Left kidney (tissue), 8 donors: ENCODE measurements at places on chromosomes 1 and 21.

DNA sequence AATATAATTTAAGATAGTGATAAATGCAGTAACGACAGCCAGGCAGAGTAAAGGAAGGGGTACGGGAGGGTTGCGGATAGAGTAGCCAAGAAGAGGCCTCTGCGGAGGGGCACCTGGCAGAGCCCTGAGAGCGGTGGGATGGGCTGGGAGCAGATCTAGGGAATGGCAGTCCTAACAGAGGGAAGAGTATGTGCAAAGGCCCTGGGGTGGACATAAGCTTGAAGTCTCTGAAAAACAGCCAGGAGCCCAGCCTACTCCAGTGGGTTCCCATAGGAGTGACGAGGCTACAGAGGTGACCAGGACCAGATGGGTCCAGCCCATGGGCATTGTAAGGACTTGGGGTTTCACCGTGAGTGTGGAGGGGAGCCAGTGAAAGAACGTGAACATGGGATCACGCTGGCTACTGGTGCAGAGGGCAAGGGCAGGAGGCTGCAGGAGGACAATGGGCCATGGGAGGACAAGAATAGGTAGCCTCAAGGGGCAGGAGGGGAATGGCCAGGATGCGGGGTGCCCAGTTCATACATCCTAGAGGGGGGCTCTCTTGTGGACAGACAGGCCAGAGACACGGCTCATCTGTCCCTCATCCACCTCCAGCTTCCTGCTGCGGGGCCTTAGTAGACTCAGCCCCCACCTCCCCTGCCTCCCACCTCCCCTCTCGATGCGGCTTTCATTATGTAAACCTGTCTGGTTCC lies 185.7 kb upstream of the VAMP3 start:
- no peak for DNase-seq

- no peak for DNase-seq
These were observed 815.1 kb downstream of the NCAM2 start for GRCh38 chr21:21813289-21813688.

GRCh38 chr1:39632323-39632681 lies 7.1 kb downstream of the HEYL start:
- DNase-seq, result no peak

- no peak for DNase-seq
These were observed 288.9 kb downstream of the TM2D1 start for GRCh38 chr1:61436016-61436415.

- no peak for DNase-seq
These were observed 10.7 kb downstream of the NRIP1 start for GRCh38 chr21:15054089-15054488.

DNA sequence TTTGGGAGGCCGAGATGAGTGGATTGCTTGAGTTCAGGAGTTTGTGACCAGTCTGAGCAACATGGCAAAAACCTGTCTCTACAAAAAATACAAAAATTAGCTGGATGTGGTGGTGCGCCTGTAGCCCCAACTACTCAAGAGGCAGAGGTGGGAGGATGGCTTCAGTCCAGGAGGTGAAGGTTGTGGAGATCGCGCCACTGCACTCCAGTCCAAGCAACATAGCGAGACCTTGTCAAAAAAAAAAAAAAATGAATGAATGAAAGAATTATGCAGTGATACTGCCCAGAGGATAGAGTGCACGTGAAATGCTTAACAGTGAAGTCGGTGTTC lies 429 bp upstream of the DPH2 start:
- no peak for DNase-seq

- peak; percentile 38 for DNase-seq
These were observed 16.3 kb upstream of the ACKR1 start for GRCh38 chr1:159188375-159188788.

GRCh38 chr1:71755441-71755840 lies 526.9 kb downstream of the NEGR1 start:
- DNase-seq, result no peak

DNA sequence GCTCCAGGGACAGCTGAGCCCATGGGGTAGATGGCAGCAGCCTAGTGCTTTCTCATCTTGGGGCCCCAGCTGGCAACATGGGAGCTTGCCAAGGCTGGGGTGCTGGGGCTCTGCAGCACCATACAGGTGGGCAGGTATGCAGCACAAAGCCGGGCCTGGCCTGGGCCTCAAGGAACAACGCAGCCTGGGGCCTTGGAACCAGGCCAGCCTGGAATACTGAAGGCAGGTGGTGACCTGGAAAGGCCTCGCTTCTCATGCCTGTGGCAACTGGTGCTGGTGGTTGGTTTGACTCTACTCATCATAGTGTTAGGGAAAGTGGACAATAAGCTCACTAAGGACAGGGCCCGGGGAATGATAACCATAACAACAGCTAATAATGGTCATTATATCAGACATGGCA lies 27.0 kb upstream of the SDHB start:
- DNase-seq, result no peak

GRCh38 chr1:47436304-47436978 lies 1.4 kb upstream of the FOXD2 start:
- peak; percentile 82 for DNase-seq

- DNase-seq, result no peak
These were observed 7.8 kb upstream of the CALML6 start for GRCh38 chr1:1907098-1907736.

- DNase-seq, result no peak
These were observed 743 bp downstream of the CD52 start for GRCh38 chr1:26318338-26319064.

DNA sequence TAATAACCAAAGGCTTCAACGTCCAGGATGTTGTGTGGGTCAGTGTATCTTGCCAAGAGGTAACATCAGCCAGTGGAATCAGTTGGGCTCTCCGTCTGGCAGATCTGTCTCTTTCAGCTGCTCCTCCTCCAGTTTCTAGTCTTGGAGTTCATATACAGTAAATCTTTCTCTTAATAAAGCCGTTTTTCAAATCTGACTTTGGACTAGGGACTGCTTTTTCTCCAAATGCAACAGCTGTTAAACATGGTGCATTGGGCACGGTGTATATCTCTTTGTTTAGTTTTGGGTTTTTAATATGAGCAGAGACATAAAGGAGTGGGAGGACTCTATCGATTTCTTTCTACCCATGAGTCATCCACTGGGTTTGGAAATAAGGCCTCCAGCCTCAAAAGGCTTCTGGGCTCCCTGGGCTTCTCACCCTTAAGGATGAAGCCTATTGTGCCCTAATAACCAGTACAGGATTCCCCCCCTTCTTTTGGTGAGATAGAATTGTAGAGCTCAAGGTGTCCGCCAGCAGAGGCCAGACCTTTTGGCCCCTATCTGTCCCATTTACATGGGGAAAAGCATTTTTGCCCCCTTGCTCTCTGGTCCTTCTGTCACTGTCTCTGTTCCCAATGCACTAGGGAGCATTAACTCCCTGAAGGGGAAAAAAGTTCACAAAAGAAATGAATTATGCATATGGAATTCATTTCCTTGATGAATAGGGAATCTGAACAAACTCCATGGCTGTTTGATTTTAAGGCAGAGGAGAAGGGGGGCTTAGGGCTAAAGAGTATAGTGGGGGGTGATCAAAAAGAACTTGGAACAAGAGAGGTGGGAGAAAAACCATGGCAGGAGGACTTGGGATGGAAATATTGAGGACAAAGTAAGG lies 86.0 kb downstream of the PBX1 start:
- no peak for DNase-seq

GRCh38 chr1:218748071-218748470 lies 402.9 kb downstream of the TGFB2 start:
- no peak for DNase-seq

DNA sequence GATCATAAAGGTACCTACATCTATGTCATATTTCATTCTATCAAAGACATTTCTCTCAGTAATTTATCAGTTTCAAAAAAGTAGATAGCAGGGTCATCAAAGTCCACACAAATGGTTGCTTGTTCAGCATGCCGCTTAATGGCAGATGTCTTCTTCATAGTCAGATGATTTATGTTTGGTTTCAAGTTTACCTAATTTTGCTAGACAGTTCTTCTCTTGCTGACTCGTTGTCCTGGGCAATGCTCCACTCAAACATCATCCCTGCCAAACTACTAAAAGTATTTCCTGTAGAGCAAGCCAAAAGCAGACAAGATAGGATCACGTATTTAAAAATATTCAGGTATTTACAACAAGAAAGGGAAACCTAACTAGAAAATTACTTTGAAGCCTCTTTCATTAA lies 13.6 kb downstream of the NUP210L start:
- DNase-seq, result no peak

- DNase-seq, result no peak
These were observed 18.3 kb upstream of the C1orf53 start for GRCh38 chr1:197884173-197884572.

GRCh38 chr21:42523941-42524340 lies 10.3 kb downstream of the SLC37A1 start:
- DNase-seq, result no peak

DNA sequence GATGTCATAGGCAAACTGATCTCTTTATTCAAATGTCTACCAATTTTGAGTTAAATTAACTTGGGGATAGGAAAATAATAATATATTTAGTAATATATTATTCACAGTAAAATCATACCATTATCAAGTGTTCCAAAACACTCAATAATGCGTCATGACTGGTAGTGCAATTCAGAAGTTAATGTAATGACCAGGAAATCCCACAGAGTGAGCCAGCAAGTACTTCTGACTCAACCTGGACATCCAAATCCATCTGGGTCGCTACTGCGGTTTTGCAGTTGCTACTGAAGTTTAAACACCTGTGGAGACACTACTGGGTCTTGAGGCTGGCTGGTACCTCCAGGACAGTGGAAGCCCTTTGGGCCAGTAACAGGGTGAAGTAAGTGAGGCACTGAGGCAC lies 44.8 kb downstream of the DPYD start:
- DNase-seq, result no peak

DNA sequence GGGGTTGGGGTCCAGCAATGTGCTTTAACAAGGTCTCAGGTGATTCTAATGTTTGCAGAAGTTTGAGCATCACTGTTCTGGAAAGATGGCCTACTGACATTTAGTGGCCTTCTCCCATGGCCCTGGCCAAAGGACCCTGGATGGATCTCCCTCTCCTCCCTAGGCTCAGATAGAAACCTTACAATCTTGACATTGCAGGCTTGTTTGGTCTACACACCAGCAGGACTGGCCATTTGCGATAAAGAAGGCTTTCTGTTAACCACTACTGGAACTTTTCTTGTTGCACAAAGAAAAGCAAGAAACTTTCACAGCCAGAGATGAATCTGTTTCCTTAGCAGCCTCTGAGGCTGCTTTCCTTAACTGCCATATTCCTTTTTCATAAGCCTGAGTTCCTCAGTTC lies 6.2 kb downstream of the DNALI1 start:
- DNase-seq, result no peak

GRCh38 chr1:63935553-63935952 lies 161.7 kb downstream of the ROR1 start:
- DNase-seq, result no peak

GRCh38 chr1:235682216-235682615 lies 32.6 kb upstream of the GNG4 start:
- no peak for DNase-seq

- no peak for DNase-seq
These were observed 619.4 kb upstream of the ADAMTS5 start for GRCh38 chr21:27586326-27586725.

GRCh38 chr21:24150753-24151152 lies 1456.5 kb downstream of the MRPL39 start:
- DNase-seq, result no peak

- DNase-seq, result peak; percentile 77
These were observed 240.1 kb downstream of the DISC1 start for GRCh38 chr1:231866392-231867331.

GRCh38 chr1:205026181-205026580 lies 16.8 kb upstream of the CNTN2 start:
- no peak for DNase-seq

GRCh38 chr1:193726722-193727121 lies 540.3 kb upstream of the B3GALT2 start:
- no peak for DNase-seq

GRCh38 chr1:235336903-235337302 lies 8.5 kb downstream of the GGPS1 start:
- DNase-seq, result no peak

DNA sequence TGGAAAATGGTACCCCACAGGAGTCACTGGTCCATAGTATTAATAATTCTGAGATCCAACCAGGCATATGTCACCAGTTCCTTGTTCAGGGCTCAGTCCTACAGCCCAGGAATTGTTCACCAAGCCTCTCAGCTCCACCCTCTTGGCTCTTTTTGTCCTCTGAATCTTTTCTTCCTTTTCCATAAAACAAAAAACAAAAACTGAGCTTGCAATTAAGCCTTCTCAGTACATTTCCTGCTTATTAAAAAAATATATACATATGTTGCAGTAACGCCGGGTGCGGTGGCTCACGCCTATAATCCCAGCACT lies 23.4 kb upstream of the KIF1B start:
- DNase-seq, result no peak

- no peak for DNase-seq
These were observed 54.9 kb downstream of the ADAMTS1 start for GRCh38 chr21:26790296-26790695.

GRCh38 chr1:35434703-35435102 lies 122.5 kb downstream of the KIAA0319L start:
- no peak for DNase-seq

GRCh38 chr1:106584107-106584506 lies 472.4 kb upstream of the PRMT6 start:
- DNase-seq, result no peak

DNA sequence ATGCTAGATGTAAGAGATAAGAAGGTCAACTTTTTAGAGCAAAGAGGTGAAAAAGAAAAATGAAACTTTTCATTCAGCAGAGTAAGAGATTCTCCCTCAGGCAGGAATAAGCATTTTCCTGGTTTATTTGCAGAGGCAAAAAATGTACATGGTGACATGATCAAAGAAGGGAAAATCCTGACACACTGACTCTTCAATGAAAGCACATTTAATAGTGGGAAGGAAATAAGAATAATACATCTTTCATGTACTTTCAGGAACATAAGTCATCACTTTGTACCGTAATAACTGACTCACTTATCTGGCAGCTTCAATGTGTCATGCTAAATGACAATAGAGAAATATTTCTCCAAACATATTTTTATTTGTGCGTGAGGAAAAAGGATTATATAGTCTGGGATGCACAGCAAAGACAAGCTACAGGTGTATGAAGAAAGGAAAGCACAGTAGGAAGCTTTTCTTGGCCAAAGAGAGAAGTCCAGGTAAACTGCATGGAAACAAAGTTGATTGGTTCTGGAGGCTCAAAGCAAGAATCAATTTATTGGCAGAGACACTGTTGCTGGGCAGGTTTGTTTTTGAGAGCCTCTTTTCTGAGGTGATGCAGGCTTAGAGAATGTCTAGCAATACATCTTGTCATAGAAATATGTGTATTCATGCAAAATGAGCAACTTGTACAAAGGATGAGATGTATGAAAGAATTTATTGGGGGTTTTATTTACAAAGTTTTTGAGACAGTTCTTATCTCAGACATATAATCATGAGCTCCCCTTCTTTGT lies 1409.0 kb downstream of the PLA2G4A start:
- DNase-seq, result no peak

- no peak for DNase-seq
These were observed 25.2 kb upstream of the DUSP23 start for GRCh38 chr1:159755451-159756007.

- DNase-seq, result no peak
These were observed 51.1 kb downstream of the LRRC8D start for GRCh38 chr1:89871768-89872473.

DNA sequence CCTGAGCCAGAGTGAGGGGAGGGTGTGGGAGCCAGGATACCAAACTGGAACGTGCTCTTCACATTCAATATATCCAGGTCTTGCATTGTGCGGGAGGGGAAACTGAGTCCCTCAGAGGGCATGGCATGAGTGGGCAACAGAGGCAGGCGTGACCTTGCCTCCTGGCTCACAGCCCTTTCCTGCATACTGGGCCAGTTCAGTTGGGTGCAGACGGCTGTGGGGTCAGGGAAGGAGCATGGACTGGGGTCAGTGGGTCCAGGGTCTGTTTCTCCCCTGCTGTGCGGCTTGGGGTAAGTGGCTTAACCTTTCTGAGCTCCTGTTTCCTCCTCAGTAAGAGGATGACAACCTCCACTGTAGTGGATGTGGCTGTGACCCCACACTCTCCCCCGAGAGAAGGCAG lies 16.6 kb downstream of the SERINC2 start:
- DNase-seq, result no peak
